NCI-H146 (cell line): ENCODE measurements at places on chromosomes 6 and 20.

DNA sequence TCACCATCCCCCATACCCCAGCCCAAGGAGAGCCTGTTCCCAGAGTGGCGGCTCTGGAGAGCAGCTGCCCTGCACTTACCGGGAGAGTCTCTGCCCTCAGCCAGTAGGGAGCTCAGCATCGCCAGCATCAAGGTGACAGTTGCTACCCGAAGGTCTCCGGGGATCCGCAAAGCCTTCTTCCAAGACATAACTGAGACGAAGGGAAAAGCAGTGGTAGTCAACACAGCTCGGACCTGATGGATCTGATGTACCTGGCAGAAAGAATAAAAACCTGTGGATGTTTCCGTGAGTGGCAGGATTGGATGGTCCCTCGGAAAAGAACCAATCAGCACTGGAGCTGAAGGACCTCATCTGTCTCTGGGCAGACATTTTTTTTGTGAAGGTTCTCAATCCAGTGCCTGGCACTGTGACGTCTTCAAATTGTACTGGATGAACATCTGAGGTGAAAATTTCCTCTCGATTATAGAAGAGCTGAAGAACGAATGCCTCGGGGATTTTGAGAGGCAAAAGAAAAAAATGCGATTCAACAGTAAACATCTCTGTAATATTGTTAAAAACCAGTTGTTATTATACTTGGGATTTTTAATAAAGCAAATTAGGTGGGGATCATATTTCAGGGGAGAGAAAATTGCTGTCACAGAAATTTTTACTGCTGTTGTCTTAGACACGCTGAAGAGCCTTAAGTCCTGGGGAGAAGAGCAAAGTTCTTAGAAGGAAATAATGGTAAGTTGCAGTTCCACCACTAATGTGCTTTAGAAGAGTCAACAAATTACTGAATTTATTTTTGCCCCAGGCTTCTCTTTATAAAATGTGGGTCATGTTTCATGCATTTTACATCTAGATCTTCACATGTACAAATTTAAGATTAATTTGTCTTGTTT is at the start of gene HLA-DQB1:
TSS of gene HLA-DQB1 (minus strand) at position 238 of the 881 bp plus-strand sequence. CDS start at position 188, 50 bp downstream.
- no peak for DNase-seq

GRCh38 chr6:147961481-147962141 is 381.0 kb upstream of the SASH1 start:
- peak; percentile 39 for DNase-seq

GRCh38 chr20:47036091-47036870 is 141.6 kb downstream of the EYA2 start:
- DNase-seq, result no peak

DNA sequence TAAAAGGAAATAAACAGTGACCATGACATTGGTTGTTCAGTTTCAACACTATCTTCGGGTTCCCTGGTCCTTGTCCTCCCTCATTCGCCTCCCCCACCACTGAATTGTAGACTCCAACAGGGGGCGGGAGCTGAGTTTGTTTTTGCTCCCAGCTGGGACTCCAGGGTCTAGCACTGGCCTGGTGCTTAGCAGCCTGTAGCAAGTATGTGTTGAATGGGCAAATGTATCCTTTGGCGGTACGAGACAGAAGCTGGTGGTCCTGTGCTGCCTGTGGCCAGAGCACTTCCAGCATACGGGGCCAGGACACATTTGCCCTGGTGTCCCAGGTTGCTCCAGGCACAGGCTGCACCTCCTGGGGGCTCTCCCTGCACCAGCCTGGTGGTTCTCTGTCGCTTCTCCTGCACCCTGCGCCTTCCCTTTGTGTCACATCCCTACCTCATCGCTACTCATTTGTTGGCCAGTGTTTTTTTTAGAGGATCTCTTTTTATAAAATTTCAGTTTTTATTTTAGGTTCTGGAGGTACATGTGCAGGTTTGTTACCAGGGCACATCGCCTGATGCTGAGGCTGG is 40.1 kb downstream of the PHACTR3 start:
- no peak for DNase-seq

GRCh38 chr20:38863024-38863851 is 57.7 kb downstream of the PPP1R16B start:
- DNase-seq, result no peak

- no peak for DNase-seq
These were observed 21.6 kb upstream of the ENTPD6 start for GRCh38 chr20:25173886-25174308.

DNA sequence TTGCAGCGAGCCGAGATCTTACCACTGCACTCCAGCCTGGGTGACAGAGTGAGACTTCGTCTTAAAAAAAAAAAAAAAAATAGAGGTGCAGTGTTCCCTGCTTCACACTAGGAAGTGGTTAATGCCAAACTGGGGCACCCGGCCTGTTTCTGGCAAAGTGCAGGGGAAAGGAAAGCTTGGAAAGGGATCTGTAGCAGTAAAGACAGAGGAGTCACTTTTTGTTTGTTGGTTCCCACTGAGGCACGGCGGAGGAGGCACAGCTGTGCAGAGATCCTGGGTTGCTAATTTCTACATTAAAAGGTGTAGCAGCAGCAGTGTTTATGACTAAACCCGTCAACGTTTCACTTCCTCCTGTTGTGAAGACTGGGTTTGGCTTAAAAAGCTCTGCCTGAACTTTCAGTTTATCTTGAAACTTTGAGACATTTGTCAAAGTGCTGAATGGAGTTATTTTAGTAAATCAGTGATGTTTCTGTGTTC is 125.6 kb downstream of the CARMIL1 start:
- DNase-seq, result no peak

DNA sequence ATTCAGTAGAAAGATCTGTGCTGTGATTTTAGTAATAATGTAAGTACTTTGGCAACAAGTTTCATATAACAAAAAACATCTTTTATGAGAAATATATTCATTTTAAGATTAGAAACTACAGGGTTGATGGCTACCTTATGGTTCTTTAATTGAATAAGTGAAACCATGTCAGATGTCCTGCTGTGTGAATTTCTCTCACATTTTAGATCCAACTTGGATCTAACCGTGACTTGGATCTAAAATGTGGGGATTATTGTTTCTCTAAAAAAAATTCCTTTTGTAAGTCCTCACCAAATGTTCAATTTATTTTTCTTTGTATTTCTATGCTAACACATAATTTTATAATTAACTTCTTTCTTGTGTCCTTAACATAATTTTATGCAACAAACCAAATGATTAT is 30.4 kb downstream of the ZC2HC1B start:
- DNase-seq, result no peak

GRCh38 chr6:44806656-44807055 is 419.1 kb downstream of the CDC5L start:
- no peak for DNase-seq

- DNase-seq, result no peak
These were observed 129.6 kb downstream of the ZDHHC14 start for GRCh38 chr6:157510323-157511188.

DNA sequence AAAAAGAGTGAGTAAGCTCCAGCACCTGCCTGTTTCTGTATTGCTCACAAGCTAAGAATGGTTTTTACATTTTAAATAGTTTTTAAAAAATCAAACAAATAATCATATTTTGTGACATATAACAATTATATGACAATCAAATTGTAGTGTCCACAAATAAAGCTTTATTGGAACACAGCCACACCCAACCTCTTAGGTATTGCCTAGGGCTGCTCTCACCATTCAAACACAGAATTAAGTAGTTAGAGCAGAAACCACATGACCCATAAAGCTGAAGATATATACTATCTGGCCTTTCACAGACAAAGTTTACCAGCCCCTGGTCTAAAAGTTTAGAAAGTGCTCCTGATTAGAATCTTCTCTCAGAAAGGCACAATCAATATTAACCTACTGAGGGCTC is 11.2 kb downstream of the TNFRSF21 start:
- no peak for DNase-seq

DNA sequence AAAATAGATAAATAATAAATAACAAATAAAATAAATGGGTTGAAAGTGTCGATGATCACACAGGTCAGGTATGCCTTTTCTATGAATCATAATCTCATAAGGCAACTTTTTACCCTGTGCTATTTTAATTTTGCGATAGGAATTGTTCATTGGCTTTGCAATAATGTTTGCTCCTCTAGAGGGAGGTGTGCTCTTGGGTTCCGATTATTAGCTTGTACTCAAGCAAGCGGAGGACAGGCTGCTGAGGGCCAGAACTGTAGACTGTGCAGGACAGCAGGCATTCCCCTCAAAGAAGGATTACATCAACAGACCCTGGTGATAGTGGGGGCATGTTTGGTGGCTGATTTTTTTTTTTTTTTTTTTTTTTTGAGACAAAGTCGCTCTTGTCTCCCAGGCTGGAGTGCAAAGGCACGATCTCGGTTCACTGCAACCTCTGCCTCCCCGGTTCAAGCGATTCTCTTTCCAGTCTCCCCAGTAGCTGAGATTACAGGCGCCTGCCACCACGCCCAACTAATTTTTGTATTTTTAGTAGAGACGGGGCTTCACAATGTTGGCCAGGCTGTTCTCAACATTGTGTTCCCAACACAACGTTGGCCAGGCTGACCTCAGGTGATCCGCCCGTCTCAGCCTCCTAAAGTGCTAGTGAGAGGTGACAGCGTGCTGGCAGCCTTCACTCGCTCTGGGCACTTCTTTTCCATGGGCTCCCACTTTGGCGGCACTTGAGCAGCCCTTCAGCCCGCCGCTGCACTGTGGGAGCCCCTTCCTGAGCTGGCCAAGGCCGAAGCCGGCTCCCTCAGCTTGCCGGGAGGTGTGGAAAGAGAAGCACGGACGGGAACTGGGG is 35.6 kb downstream of the RIOK1 start:
- peak; percentile 41 for DNase-seq

- DNase-seq, result no peak
These were observed 196.4 kb upstream of the GMDS start for GRCh38 chr6:2441601-2442475.

GRCh38 chr20:11338496-11339306 is 579.0 kb upstream of the BTBD3 start:
- no peak for DNase-seq

GRCh38 chr6:23394681-23395080 is 731.3 kb upstream of the NRSN1 start:
- DNase-seq, result no peak

DNA sequence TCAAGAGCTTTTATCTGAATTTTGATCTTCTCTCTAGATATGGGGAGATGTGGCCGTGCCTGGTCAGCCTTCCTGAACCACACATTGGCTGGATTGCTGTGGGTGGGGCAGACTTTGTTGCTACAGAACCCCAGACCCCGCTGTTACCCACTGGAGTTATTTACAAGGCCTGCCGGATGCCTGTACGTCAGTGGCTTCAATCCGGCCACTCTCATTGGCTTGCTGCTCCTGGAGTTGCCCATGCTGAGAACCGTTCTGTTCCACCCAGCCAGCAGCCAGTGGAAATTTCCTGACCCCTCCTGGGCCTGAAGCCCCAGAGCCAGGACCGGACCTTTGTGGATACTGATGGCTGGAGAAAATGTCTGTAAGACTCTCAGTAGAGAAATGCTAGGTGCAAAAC is 101.9 kb downstream of the TFAP2C start:
- no peak for DNase-seq

DNA sequence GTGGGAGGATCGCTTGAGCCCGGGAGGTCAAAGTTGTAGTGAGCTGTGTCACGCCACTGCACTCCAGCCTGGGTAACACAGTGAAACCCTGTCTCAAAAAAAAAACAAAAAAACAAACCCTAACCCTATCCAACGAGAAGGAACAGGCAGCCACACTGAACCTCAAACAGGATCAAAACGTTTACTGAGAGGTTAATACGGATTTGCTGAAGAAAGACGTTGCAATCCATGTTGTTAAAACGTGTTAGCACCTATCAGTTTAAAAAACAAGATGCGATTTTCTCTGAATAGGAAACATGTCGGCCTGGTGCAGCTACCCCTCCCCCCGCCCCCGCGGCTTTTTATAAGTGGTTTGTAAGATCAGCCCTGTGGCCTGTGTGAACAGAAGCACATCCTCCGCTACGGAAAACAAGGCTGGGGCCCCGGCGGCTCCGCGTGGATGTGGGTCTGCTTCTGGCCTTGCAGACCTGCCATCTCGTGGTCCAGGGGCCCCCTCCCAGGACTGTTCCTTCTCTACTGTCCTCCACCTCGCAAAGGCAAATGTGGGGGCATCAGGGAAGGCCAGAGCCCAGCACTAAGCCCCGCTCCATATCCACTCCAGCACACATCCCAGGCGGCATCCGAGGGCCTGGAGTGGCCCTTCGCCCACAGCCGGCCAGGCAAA is 11.4 kb downstream of the SLC2A4RG start:
- peak; percentile 28 for DNase-seq

- no peak for DNase-seq
These were observed 531.9 kb downstream of the QKI start for GRCh38 chr6:163946437-163946836.

- DNase-seq, result no peak
These were observed 232.8 kb downstream of the CDH26 start for GRCh38 chr20:60191014-60191413.

- no peak for DNase-seq
These were observed 11.6 kb upstream of the PLN start for GRCh38 chr6:118536478-118536877.

GRCh38 chr20:15278041-15278440 is 940.6 kb upstream of the FLRT3 start:
- no peak for DNase-seq

DNA sequence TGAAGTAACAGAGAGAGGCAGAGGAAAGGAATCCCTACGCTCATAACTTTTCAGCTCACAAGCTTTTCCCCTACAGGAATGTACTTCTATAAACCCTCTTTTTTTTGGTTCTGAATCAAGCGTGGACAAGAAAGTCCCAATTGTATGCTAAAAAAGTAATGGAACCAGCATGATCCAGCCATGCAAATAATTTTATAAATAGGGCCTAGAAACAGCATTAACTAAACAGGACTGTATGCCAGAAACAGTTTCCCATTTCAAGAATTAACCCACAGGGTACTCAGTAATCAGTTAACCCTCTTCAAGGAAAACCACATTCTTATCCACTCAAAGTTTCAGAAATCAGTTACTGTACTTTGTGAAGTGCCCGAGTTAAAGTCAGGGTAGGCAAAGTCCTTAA is 87.0 kb upstream of the HMGCLL1 start:
- DNase-seq, result no peak

DNA sequence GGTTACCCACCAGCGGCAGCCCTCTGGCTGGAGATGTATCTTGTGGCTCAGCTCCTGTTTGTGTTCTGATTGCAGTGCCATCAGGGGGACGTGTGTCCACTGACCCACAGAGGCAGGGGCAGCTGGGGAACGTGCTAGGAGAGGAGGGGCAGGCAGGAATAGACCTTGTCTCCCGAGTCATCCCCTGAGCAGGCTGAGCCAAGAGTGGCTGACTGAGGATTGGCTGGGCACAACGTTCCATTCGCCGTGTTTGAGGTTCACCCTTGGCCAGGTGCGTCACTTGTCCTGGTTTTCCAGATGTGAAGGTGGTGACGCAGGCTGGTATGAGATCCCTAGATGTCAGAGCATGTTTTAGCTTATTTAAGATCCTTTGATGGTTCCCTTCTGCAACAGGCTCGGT is 57.7 kb downstream of the ADNP start:
- DNase-seq, result no peak

- DNase-seq, result no peak
These were observed 141.1 kb upstream of the GGTLC1 start for GRCh38 chr20:24129641-24130040.

DNA sequence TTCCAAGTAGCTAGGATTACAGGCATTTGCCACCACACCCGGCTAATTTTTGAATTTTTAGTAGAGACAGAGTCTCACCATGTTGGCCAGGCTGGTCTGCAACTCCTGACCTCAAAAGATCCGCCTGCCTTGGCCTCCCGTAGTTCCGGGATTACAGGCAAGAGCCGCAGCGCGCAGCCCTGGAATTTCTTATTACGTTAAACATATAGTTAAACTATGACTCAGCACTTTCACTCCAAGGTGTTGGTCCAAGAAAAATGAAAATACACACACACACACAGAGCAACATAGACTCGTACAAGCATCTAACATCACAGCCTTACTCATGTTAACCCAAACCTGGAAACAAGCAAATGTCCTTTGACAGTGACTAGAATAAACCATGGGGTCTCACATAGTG is 663.9 kb downstream of the PRKN start:
- DNase-seq, result no peak
